ENCODE measurements at places on chromosomes 7 and 10.
A peak's percentile ranks its signal among the peaks of the same experiment; 100 is the strongest.

GRCh38 chr7:27971171-27971812 lies 209.3 kb downstream of the JAZF1 start:
- DNase-seq = no peak

GRCh38 chr7:139131-139530 lies 53.2 kb upstream of the FAM20C start:
- no peak for DNase-seq

DNA sequence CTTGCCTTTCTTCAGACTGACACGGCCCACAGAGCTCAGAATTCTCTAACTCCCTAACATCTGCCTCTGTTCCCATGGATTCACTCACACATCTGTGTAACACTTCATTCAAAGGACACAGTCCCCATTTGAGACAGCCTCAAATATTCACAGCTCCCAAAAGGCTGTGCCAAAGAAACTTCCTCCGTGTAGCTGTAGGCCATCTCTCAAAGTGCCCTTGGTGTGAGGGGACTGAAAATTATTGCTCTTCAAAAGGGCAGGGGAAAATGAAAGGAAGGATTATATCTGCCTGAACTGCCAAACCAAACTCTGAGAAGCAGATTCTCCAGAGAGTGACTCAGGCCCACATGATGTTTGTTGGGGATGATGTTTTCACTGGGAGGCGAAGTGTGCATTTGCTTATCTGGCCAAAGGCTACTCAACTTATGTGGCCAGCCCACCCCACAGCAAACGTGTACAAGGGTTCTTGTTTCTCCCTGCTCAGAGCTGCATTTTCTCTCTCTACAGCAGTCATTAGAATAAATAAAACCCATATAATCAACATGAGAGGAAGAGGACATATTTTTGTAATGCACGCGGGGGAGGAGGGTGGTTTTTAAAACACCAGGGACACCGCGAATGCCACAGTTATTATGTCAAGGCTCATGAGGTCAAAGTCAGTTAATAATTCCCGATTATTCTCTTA lies 302.4 kb upstream of the NFE2L3 start:
- no peak for DNase-seq

DNA sequence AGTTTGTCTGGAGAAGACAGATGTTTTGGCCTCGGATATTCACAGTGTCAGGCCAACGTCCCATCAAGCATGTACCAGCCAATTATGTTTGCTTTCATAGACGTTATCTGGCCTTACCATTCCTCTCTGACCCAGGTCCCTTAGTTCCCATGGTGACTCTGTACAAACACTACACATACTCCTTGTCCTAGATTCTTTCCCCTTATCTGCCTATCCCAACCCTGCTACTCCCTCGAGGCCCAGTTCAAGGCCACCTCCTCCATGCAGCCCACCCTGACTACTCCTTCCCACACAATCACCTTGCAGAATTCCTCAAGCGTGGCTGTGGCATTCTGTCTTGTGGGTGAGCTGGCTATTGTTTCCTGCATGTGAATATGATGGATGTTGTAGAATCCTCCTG lies 155.2 kb downstream of the PRKAG2 start:
- peak; percentile 49 for DNase-seq

- DNase-seq = no peak
Observed at GRCh38 chr7:23898619-23899018, 188.6 kb downstream of the STK31 start.

- DNase-seq = peak; percentile 56
Observed at GRCh38 chr10:50063100-50063499, 4.7 kb upstream of the WASHC2A start.

DNA sequence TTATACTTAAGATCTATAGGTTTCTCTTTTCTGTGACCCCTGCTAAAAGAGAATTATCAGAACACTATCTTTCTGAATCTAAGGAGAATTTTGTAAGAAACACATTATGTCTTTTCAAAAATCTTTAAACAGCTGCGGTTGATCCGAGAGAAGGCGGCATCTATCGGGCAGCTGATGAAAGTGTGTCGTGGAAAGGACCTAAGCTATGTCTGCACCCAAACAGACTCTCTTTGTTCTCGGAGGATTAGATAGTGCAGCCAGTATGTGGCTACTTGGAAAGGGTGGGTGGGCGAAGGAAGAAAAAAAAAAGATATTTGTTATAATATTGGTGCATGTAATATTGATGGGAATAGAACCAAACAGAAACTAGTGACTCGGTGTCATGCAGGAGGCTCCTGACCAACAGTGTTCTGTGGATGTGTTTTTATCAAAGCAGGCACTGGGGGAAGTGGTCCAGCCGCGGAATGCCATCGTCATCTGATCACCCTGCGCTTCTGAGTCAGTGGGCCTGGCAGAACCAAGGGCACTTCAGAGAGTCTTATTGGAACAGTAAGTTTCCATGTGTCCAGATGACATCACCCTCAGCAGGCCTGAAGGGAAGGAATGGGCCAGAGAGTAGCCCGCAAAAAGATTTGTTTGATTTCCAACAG lies 509.7 kb upstream of the AKR1E2 start:
- DNase-seq = no peak

- no peak for DNase-seq
Observed at GRCh38 chr10:29105516-29106215, 183.2 kb upstream of the LYZL1 start.

DNA sequence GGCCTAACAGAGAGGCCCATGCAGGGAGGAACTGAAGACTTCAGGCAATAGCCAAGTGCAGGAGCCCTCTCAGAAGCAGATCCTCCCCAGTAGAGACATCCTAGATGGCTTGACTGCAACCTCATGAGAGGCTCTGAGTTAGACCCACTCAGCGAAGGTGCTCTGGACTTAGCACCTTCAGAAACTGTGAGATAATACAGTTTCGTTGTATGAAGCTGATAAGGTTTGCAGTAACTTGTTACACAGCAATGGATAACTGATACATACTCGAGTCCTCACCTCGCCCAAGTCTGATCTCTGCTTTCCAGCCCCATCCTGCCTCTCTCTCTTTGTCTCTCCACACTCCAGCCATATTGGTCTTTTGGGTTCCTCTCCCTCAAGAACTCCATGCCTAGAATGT lies 136.4 kb upstream of the EEPD1 start:
- no peak for DNase-seq

- no peak for DNase-seq
Observed at GRCh38 chr7:98868450-98868849, 1.4 kb downstream of the TMEM130 start.

- DNase-seq = no peak
Observed at GRCh38 chr7:110780712-110781111, 310.2 kb upstream of the LRRN3 start.

DNA sequence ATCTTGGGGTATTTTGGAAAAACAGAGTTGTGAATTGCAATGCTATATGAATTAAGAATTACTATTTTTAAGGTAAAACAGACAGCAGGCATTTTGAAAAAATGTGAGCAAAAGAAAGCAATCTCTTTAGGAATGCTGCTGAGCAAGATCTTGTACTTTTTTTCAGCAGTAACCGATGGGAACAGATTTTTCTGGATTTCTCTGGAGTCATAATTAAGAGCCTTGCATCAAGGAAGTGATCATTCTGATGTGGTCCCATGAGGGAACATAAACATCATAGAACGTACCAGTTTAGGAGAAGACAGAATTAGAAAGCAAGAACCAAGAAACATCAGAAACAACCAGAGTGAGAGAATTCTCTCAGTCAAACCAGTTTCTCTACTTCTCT lies 157.0 kb upstream of the AGR3 start:
- DNase-seq = no peak

- no peak for DNase-seq
Observed at GRCh38 chr10:103849880-103850571, 5.3 kb downstream of the SH3PXD2A start.

DNA sequence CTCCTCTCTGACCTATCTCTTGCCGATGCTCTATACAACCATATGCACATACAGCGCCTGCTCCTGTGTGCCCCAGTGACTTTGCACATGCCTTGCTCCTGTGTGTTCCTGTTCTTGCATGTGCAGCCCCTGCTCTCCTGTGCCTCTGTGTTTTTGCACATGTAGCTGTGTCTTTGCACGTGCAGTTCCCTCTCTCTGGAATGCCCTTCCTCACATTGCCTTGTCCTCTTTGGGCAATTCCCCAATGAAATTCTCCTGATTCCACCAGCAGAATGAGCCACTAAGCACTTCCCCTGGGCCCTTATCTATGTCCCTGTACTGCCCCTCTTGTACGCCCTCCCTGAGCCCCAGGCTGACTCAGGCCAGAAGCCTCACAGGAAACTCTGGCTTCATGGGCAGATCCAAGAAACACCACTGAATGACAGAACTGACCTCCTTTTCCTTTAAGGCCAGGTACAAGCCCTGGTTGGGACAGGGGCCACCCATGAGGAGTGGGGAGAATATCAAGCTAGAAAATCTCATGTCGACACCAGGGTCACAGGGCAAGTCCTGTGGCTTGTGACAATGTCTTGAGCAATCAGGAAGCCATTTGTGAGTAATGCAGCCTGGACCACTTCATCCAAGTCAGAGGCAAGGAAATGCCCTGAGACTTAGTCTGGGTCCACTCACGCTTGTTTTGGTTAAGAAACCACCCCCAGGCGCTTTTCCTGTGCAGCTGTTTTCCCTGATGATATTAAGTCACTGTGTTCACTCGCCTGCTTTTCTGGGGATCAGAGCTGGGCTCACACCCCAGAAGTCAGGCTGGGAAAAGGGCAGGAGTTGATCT lies 1.9 kb upstream of the ARHGAP22 start:
- DNase-seq = peak; percentile 75

DNA sequence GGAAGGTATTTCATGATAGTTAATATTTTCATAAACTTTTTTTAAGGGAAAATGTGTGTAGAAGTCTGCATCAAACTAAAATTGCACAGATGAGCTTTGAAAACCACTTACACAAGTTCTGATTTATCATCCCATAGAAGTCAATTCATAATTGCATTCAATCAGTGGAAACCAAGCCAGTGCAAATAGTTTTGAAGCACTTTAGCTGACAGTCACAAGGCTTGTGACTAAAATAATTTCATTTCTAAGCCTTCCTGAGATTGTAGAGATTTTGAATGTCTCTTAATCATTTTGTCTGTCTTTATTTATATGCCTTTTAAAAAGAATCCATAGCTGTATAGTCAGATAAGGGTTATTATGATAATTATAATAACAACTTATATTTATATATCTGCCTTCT lies 41.4 kb downstream of the EXOC4 start:
- no peak for DNase-seq

- DNase-seq = no peak
Observed at GRCh38 chr7:29300026-29300480, 105.5 kb downstream of the CHN2 start.

- no peak for DNase-seq
Observed at GRCh38 chr7:117154721-117155120, 168.1 kb downstream of the WNT2 start.

DNA sequence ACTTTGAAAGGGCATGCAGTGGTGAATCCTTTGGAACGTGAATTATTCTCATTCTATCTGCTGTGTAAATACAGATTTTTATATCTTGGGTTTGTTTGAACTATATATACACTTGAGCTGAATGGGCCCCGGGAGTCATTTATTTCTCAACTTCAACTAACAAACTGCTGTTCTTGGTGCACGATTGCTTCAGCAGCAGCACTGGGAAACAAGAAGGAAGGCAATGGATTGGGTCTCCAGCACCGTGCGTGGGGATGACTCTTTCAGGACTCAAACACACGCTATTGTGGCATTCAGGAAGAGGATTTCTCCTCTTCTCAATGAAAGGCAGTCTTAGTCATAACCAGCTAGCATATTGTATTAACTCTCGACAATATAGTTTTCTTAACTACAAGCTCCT lies 226.0 kb upstream of the NFE2L3 start:
- DNase-seq = no peak

GRCh38 chr10:34723750-34724149 lies 91.3 kb downstream of the PARD3 start:
- DNase-seq = peak; percentile 51

DNA sequence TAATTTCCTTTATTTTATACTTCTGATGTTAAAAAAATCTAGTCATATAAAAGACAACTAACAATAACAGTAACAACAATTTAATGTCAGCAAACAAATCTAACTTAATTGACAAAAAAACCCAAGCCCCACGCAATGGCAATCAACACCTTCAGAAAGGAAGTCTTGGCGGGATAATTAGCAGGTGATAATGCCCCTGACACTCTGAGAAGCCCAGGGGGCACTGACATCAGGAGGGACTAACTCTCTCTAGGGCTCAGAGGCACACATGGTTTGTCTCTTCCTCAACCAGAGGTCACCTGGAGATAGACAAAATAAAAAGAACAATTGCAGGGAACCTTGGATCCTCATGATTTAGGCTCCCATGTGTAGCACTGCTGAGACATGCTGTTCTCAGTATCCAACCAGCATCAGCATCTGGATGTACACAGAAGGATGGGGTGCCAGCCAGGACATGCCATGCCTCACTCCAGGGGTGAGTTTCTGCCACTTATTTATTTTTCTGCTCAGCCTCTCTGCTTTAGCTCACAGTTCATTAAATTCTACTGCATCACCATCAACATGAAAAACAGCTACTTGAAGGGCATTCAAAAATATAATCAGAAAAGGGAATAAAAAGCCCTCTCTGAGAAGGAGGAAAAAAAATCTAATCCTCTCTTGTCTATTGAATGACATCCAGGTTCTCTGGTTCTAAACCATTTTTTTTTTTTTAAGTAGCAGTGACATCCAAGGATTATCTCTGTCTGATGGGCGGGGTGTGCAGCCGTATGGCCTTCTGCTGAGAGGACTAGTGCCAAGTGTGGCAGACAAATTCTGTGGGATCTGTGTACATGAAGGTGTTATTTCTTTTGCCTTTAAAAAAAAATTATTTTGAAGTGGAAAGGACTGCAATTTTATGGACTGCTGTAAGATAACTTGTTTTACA lies 96.3 kb downstream of the ATXN7L1 start:
- DNase-seq = no peak

DNA sequence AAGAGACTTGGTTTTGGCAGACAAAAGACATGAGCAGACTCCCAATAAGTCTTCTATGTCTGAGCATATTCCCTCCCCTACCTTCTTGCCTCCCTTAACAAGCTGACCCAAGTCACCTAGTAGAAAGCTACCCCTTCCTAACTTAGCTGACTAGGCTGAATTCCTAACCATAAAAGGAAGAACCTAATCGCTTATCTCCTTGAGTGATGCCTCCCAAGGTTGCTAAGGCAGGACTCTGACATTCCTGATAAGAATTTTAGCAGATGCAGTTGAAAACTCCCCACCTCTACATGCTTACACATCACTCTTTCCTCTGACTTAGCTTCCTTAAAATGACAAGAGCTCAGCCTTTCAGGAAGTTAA lies 704.7 kb upstream of the MBL2 start:
- no peak for DNase-seq

- no peak for DNase-seq
Observed at GRCh38 chr7:126026421-126027088, 1096.9 kb upstream of the POT1 start.

DNA sequence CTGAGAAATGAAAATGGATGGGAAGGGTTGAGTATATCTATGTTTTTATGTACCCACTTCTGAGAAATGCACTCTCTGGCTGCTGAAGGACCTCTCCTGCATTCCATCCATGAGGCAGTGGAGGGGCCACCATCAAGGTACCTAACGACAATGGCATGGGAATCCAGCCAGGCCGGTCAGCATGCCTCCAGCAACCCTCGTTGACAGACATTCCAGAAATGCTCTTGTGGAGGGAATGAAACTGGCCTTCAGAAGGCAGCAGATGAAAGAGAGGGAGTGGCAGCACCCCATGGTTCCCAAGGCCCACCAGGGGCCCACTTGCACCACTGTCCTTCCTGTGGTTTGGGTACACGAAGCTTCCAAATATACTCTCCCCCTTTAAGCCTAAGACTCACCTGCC lies 269.0 kb downstream of the ARHGAP12 start:
- no peak for DNase-seq

- DNase-seq = peak; percentile 81
Observed at GRCh38 chr7:30238721-30239441, 45.5 kb upstream of the ZNRF2 start.
